ENCODE measurements at places on chromosomes 11 and 22.

GRCh38 chr22:31474743-31475142 is 14.9 kb downstream of the EIF4ENIF1 start:
- DNase-seq: no peak

DNA sequence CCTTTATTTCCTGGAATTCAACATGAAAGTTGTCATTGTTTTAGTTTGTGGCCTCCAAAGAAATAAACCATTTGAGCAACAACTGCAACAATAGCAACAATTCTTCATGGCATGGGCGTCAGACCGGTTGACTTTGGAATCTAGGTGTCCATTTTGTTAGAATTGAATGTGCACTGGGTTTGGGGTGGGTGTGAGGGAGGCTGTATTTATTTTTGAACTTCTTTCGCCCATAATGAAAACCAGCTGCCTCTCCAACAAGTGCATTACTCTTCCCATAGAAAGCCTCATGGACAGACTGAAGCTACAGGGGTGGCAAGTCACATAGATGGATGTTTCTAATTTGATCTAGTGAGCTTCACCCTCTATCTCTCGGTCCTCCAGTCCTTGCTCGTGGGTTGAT is 85.4 kb downstream of the ADAMTS15 start:
- DNase-seq: no peak

DNA sequence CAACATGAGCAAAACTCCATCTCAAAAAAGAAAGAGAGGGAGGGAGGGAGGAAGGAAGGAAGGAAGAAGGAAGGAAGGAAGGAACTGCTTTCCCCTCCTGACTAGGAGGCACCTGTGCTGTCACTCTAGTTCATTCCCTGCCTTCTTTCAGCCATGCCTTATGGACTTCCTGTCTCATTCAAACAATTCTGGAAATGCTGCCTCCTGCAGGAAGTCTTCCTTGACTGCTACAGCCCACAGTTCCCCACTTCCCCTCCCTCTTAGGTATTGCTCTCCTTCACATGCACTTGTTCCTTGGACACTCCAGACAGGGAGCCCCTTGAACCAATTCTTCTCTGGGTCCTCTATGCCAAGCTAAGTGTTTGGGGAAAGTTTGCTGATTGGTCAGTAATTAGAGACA is 31.6 kb upstream of the WNT11 start:
- DNase-seq: peak; percentile 44

GRCh38 chr11:121149116-121149515 is 48.1 kb downstream of the TECTA start:
- DNase-seq: no peak

DNA sequence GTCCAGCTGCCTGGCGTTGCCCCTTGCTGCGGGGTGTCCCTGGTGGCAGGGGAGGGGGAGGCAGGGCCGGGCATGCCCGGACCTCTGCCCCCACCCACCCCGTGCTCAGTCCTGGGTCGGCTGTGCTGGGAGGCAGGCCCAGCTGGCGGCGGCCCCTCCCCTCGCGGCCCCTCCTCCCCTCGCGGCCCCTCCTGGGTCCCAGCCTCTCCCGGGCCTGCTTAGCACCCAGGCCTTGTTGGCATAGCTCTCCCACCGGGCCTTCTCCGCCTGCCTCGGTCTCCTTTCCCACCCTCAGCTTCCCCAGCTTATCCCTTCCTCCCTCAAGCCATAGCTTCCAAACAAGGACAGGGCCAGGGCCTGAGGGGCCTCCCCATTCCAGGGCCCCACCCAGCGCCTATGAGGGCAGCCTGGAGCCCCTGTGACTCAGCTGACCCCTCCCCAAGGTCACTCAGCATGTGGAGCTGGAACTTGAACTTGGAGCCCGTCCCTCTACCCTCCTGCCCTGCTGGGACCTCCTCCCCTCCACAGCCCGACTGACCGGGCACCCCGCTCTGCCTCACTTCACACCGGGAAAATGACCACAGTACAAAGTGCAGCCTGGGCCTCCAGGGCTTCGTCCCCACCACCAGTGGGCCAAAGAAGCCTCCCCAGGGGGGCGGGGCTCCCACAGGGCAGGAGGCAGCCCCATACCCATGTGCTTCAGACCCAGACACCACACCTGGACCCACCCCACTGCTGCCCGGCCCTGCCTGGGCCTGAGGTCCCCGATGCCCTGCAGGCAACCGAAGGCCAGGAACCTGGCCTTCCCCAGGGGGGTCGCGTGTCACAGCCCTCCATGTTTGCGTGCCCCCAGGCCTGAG is 1.2 kb downstream of the EPS8L2 start:
- DNase-seq: no peak

DNA sequence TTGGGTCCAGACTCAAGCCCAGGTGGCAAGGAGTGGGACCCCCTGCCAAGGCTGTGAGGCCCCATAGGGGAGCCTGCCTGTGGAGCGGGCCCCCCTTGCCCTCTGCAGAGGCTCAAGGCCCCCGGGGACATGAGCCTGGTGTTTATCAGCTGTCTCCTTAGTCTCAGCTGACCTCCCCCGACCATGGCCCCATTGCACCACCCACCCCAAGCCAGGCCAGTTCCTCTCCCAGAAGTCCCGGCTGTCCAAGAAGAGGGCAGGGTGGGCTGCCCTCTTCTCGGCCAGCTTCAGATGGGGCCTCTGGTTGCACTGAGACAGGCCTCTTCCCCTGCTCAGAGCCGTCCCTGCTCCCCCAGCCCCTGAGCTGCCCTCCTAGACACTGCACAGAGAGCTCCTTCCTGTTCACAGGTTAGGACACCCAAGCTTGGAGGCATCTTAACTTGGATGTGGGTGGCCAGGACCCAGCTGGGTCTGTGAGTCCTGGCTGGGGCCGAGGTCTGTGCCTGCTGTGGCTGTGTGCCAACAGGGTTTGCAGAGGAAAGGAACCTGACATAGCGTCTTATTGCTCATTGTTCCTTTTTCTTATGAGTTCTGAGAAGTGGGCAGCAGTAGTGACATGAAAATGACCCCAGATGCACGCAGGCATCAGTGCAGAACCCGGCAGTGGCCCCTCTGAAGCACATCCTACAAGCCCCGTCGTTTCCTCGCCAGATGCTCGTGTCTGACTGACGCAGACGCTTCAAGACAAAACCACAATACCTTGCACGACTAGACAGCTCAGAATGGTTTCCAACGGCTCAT is 5.4 kb downstream of the TRABD start:
- peak; percentile 61 for DNase-seq

DNA sequence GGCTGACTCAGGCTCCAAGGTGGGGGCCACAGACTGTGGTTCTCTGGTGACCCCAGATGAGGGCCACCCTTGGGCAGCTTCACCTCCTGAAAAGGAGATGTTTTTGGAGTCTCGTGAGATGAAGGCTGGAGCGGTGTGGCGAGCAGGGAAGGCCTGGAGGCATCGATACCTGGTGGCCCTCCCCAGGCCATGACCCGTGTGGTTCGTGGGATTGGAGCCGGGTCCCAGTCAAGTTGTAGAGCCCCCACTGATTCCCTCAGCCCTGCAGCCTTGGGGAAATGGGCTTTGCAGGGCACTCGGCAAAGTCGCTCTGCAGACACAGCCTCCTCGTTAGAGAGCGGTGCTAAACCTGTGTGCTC is 1083.4 kb downstream of the BRD1 start:
- no peak for DNase-seq

DNA sequence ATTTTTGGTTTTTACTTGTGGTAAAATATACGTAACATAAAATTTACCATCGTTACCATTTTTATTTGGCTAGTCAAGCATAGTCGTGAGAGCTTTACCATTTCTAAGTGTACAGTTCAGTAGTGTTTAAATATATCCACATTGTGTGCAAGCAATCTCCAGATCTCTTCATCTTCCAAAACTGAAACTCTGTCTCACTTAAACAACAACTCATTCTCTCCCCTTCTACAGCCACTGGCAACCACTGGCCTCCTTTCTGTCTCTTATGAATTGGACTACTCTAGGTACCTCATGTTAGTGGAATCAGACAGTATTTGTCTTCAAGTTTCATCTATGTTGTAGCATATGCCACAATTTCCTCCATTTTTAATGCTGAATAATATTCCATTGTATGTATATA is 37.4 kb downstream of the SMC1B start:
- DNase-seq: no peak

DNA sequence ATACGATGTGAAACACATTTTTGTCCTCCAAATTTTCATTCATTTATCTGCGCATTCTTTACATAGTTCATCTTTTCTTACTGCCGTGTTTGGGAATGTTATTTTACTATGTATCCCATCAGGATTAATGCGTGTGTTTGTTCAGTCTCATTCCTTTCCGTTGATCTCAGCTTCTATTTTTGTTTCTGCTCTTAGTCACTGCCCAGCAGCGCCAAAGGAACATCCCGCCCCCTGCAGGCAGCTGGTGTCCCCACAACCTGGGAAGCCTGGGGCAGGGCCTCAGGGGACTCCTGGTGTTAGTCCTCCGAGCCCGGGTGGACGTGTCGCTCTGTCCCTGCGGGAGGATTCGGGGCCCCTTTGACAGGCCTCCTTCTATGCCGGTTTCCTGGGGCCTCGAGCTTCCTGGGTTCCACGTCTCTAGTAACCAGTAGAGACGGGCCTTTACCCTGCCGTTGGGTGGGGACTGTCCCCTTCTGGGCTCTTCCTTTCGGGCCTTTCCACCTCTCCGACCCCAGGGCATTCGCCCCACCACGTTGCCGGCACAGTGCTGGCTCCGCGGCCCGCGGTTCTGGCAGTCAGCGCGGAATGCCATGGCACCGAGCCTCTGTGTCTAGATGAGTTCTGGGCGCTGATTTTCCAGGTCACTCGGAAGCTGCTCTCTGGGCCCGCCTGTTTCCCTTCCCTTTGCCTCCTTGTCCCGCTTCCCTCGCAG is 39.8 kb downstream of the WEE1 start:
- peak; percentile 93 for DNase-seq

GRCh38 chr11:13214276-13214675 is 63.3 kb upstream of the BMAL1 start:
- DNase-seq: no peak

- no peak for DNase-seq
These were observed 40.8 kb downstream of the APLP2 start for GRCh38 chr11:130110339-130111108.

DNA sequence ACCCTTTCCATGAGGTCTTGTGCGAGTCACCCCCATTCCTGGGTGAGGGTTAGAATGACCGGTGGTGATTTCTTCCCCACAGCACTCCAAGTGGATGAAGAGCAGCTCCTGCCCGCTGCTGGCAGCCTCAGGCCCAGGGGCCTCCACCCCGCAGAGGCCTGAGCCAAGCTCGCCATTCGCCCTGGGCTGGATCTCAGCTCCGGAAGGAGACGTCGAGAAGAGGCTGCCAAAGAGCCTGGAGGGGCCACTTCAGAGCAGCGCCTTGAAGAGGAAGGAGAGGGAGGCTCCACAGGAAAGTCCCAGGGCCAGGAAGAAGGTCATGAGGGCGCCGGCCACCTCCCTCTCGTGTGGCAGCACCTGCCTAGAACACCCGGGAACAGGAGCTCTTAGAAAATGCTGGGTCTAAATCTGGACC is 8.4 kb downstream of the SLC29A2 start:
- no peak for DNase-seq

GRCh38 chr11:100756559-100756958 is 69.5 kb downstream of the ARHGAP42 start:
- DNase-seq: no peak

DNA sequence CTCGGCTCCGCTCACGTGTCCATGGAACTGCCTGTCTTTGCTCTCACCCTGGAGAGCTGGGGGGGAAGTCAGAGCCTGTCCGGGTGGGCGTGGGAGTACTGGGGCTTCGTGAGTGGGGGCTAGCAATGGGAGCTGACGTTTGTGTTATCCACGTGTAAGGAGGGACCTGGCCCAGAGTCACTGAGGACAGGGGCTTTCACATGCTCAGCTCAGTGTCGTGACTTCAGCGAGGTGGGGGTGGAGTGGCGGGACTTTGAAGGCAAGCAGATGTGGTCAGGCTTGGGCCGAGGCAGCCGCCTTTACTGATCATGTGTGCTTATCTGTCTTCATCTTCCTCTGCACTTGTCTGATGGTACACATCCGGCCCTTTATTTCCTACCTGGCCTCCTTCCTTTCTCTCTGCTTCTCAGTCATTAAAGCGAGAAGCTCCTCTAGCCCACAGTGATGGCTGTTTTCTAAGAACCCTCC is 113.1 kb upstream of the NNMT start:
- peak; percentile 29 for DNase-seq

DNA sequence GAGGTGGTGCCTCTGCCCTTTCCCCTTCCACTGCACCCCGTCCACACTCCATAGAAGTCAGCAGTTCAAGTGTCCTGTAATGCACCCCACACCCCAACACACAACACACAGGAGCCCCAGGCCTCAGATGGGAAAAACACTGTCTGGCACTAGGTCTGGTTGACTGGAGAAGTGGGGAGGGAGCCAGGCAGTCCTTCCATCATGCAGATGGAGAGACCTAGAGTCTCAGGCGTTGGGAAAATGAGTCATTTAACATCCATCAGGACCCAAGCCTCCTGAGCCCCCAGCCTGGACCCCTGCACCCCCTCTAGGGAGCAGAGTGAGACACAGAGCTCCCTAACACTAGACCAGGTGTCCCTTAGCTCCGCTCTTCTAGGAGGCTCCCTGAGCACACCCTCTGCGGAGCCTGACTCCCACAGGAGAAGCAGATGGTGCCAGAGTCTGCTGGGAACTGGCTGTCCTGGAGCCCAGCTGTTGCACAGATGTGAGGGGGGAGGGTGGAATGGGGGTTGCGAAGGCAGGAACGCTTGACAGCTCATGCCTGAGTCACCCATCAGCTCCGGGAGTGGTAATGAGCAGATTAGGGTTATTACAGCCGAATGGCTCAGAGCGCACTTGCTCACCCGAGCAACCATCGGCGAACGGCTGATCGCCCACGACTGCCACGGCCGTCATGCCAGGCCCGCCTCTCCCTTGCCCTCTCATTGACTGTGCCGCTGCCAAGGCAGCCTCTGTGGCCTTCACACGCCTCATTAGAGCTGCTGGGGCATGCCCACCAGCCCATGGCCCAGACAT is 22.1 kb upstream of the SYT7 start:
- DNase-seq: no peak

DNA sequence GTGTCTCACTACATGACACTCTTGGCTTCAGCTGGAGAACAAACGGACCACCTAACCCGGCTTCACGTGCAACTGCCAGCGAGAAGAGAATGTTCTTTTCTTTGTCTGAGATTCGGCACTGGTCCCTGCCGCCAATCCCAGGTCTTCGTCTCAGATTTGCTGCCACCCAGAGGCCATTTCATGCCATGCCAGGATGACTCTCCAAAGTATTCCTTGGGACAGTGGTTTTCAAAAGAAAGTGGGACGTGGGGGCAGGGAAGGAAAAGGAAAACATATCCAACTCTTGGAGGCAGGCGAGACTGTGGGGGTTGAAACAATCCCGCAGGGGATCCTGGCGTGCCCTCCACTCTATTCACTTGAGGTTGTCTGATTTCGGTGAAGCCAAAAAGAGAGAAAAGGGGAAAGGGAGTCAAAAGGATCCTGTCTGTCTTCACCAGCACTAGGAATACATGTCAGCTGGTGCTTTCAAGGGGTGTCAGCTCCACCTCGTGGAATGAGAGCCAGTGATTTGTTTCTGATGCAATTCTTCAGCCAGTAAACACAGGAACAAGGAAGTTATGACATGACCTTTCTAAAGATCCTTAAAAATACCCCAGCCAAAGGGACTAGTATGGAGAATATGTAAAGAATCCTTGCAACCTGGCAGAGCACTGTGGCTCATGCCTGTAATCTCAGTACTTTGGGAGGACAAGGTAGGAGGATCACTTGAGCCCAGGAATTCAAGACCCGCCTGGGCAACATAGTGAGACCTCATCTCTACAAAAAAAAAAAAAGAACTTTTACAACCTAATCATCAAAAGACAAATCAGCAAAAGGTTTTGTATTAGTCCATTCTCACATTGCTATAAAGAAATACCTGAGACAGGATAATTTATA is 41.0 kb upstream of the APLNR start:
- DNase-seq: peak; percentile 45

All from erythroblast (primary cell).